ENCODE measurements at places on chromosomes 2 and 18.

DNA sequence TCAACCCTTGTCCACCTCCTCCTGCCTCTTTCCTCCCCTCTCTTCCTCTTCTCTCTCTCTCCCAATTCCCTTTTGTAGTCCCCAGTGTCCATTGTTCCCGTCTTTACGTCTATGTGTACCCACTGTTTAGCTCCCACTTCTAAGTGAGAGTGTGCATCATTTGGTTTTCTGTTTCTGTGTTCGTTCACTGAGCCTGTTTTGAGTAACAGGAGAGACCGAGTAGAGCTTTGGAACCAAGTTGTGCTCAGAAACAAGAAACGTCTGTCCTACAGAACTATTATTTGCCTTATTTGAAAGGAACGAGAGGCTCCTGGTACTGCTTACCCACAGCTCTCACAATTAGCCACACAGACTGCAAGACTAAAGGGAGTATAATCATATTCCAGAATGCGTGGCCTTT is 50.1 kb upstream of the MAPRE2 start:
- no peak for DNase-seq

GRCh38 chr2:12035029-12035720 is 288.7 kb downstream of the LPIN1 start:
- DNase-seq = no peak

GRCh38 chr2:131027566-131028528 is 65.4 kb downstream of the FAM168B start:
- no peak for DNase-seq

DNA sequence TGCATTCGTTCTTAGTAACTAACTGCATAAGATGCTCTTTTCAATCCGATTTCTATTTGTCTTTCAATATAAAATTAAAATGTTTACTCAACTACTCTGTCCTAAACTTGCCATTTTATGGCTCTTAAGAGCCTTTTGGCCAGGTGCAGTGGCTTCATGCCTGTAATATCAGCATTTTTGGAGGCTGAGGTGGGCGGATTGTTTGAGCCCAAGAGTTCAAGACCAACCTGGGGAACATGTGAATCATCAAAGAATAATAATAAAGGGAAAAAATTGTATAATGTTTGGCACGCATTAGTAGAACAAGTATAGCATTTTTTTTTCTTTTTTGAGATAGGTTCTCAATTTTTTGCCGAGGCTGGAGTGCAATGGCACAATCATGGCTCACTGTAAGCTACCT is 92.5 kb downstream of the C2orf74 start:
- no peak for DNase-seq

GRCh38 chr2:199446996-199447576 is 10.7 kb downstream of the SATB2 start:
- DNase-seq = no peak

GRCh38 chr2:179770029-179770428 is 91.4 kb downstream of the ZNF385B start:
- DNase-seq = no peak

DNA sequence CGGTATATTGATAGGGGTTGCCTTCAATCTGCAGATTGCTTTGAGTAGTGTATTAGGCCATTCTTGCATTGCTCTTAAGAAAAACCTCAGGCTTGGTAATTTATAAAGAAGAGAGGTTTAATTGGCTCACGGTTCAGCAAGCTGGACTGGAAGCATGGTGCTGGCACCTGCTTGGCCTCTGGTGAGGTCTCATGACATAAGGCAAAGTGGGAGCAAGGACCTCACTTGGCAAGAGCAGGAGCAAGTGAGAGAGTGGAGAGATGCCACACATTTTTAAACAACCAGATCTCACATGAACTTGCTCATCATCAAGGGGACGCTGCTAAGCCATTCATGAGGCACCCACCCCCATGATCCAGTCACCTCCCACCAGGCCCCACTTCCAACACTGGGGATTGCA is 4.9 kb downstream of the MAP3K2 start:
- DNase-seq = no peak

- no peak for DNase-seq
Measured at GRCh38 chr2:75489721-75490120, 71.0 kb downstream of the EVA1A start.

- DNase-seq = no peak
Measured at GRCh38 chr2:117170897-117171296, 643.6 kb upstream of the DDX18 start.

- DNase-seq = no peak
Measured at GRCh38 chr2:241850544-241851324, 8.0 kb downstream of the PDCD1 start.

DNA sequence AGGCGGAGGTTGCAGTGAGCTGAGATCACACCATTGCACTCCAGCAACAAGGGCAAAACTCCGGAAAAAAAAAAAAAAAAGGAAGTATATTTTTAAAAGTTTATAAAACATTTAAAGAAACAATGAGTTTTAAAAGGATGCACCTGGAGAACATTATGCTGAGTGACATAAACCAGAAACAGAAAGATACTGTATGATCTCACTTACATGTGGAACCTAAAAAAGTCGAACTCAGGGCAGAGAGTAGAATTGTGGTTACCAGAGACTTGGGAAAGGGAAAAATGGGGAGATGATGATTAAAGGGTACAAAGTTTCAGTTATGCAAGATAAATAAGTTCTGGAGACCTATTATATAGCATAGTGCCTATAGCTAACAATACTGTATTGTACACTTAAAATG is 52.8 kb upstream of the RTN4 start:
- DNase-seq = no peak
